ENCODE measurements at places on chromosomes 11 and 22. TPM values are rescaled to one million over a fixed set of nuclear protein-coding genes. Genes with fewer than 3 reads are reported as not detected.

OR4C3 gene
- not detected for total RNA-seq

DNA sequence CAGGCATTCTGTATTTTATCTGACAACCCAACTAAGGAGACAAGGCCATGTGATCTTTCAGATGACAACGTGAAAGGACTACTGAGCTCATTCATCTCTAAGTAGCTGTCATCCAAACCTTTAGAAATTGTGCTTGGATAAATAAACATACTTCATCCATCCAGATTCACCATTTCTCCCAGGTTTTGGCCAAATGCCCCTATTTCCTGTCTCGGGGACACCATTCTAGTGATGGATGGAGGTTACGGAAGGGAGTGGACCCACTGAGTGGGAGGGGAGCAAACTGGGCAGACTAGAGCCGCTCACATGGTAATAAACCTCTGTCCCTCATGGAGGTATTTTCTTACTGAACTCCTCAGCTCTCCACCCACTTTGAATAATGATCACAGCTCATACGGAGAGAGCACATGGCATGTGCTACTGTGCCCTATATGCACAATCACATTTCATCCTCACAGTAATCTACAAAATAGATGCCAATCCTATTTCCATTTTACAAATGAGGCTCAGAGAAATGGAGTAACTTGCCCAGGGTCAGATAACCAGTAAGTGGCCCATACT lies 114.4 kb downstream of the SLC1A2 start:
- no peaks in the 10 kb centered on the region for H3K27me3 ChIP-seq
- no peaks in the 10 kb centered on the region for H3K36me3 ChIP-seq
- peak overlapping the region; percentile 86 for H3K27ac ChIP-seq
- H3K4me1 ChIP-seq, result peaks cover 16% of the 10 kb centered on the region

DNA sequence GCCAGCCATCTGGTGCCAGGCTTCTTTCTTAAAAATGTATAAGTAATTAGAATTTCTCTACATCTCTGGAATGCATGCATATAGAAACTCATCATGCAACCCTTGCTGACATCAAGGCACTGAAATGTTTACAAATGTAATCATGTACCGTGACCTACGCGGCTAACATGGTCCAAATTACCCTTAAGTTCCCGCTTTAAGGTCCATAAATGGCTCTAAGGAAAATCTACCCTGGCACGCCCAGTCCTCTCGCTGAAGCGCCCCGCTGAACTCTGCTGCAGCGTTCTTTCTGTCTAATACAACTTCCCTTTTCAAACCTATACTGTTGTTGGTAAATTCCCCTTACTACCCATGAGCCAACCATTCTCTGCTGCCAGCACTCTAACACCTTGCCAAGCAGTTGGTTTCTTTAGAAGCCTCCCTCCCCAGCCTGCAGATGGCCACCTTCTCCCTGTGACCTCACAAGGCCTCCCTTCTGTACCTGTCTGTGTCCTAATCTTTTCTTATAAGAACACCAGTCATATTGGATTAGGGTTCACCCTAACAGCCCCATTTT lies 13.5 kb upstream of the HMOX1 start:
- H3K27me3 ChIP-seq, result no peaks in the 10 kb centered on the region
- H3K4me1 ChIP-seq, result peaks cover 22% of the 10 kb centered on the region
- H3K36me3 ChIP-seq, result no peaks in the 10 kb centered on the region
- H3K4me3 ChIP-seq, result no peak overlapping the region

DNA sequence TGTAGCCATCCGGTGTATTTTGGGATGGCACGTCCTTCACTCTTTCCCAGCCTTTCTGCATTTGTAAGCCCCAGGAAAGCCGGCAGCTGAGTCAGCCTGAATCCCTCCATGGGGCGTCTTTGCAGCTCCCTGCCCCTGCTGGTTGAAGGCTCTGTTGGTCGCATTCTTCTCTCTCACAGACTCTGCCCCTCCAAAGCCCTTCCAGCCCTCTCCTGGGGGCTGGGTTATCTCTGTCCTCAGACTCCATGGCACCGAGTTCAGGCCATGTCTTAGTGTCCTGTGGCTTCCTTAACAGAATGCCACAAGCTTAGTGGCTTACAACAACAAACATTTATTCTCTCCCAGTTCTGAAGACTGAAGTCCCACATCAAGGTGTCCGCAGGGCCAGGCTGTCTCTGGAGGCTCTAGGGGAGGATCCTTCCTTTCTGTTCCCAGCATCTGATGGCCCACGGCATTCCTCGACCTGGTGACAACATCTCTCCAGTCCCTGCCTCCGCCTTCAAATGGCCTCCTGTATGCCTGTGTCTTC lies 62.2 kb downstream of the BCR start:
- DNase-seq, result no peak
- H3K27me3 ChIP-seq, result no peaks in the 10 kb centered on the region
- no peak overlapping the region for H3K4me3 ChIP-seq
- no peak overlapping the region for H3K27ac ChIP-seq

- H3K36me3 ChIP-seq, result no peaks in the 10 kb centered on the region
- peaks cover 9% of the 10 kb centered on the region for H3K27me3 ChIP-seq
- peaks cover 22% of the 10 kb centered on the region for H3K4me1 ChIP-seq
- H3K27ac ChIP-seq, result peak overlapping the region; percentile 100
- peak overlapping the region; percentile 61 for H3K4me3 ChIP-seq
Observed at GRCh38 chr11:45147891-45148675, 1.6 kb downstream of the PRDM11 start.

DNA sequence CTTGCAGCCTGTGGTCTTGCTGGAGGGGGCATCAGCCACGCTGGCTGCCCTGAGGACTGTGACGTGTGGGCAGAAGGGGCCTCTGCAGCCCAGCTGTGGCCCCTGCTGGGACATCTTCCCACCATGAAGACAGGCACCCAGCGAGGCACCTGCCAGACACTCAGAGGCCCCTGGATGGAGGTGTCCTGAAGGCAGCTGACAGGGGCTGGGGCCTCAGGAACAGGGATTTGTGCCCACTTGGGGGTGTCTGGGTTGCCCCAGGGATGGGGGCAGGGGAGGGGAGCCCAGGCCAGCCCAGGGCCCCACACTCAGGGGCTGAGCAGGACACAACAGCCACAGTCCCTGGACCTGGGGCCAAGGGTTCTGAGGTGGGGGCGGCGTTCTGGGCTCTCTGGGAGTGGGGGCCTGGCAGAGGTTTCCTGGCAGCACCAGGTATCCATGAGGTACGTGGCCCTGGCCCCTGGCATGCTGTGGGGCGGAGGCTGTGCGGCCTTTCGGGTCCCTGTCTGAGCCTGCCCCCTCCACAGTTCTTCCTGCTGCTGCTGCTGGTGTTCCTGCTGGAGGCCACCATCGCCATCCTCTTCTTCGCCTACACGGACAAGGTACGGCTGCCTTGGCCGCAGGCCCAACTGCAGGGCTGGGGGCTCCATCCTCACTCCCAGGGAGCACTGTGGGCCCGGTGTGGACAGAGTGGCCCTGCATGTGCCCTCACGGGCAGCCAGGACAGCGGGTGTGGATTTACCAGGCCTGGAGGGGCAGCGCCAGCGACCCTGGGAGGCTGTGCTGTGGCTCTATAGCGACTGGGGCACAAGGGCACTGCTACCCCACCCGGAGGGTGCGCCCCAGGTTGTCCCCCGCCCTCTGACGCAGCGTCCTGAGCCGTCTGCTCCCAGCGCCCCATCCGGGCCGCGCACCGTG lies 21.5 kb downstream of the TSPAN4 start:
- no peak overlapping the region for H3K27ac ChIP-seq
- H3K36me3 ChIP-seq, result peaks cover 54% of the 10 kb centered on the region

RASGRP2 gene
- total RNA-seq, result 5.3 TPM

DNA sequence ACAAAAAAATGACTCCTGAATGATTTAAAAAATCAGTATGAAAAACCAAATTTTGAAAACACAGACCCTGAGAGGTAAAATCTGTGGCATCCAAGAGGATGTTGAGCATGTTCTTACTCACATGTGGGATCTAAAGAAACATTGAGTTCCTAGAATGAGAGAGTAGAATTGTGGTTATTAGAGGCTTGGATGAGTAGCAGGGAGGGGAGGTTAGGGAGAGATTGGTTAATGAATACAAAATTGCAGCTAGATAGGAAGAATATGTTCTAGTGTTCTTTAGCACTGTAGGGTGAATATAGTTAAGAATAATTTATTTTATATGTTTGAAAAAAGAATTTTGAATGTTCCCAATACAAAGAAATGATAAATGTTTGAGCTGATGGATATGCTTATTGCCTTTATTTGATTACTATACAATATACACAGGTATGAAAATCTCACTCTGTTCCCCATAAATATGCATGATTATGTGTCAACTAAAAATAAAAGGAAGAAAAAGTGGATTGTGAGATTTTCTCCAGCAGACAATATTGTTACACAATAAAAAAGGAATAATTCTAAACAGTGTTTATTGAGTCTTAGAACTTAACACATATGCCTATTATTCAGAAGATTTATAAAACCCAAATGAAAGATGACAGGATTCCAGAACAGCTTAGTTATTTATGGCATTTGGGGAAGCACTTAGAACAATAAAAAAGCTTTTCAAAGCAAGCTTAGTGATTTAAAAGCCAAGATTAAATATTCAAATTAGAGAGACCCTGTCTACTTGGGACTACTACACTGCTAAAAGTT lies 28.7 kb downstream of the MS4A2 start:
- no peak overlapping the region for H3K4me3 ChIP-seq
- H3K27ac ChIP-seq, result no peak overlapping the region

DNA sequence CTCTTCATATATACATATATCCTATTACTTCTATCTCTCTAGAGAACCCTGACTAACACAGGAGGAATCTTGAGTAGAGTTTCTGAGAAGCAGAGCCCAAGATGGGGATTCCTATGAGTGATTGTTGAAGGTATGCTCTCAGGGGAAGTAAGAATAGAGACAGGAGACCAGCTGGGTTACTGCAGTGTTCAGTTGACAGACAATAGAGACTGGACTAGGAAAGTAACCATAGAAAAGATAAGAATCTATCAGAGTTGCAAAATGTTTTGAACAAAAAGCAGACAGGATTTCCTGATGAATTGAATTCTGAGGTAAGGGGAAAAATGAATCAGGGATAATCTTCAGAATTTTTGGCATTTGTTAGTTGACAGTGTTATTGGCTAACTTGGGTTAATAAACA lies 54.4 kb downstream of the SLC17A6 start:
- no peaks in the 10 kb centered on the region for H3K4me1 ChIP-seq
- H3K27ac ChIP-seq, result no peak overlapping the region
- H3K4me3 ChIP-seq, result no peak overlapping the region
- no peaks in the 10 kb centered on the region for H3K36me3 ChIP-seq
- DNase-seq, result no peak

- no peak for DNase-seq
- no peaks in the 10 kb centered on the region for H3K4me1 ChIP-seq
- H3K4me3 ChIP-seq, result no peak overlapping the region
- no peaks in the 10 kb centered on the region for H3K36me3 ChIP-seq
Observed at GRCh38 chr11:115819014-115819413, 314.8 kb upstream of the CADM1 start.

DNA sequence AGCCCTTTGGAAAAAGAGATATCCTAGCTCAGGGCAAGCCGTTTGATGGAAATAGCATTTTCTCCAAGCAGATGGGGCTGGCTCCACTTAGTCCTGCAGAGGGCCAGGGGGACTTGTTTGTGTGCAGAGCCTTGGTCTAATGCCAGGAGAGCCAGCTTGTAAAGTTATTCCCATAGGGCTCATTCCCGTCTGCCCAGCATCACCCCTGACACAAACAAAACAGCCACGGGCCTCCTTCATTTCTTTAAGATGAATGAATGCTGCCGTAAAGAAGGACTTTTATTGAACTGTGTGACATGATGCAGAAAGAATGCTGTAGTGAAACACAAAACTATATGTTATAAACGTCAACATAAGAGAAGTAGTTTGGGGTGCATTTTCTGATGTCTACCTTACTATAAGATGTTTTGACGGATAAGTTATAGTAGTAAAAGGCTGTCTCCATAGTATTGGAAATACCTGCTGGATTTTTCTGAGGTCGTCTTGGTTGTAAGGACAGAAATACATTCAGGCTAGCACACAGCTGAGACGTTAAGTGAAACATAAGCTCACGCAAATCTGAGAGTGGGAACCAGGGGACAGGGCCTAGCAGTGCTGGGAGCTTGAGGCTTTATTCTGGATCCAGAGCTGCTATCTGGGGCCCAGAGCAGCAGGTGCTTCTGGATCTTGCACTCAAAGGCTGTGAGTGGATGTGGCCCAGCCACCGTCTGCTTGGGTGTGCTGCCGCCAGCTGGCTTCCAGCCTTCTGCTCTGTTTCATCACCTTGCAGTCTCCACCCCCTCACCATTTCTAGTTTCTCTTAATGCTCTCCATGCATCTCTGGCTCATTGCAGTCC lies 53.3 kb downstream of the NCAM1 start:
- H3K4me3 ChIP-seq, result no peak overlapping the region
- H3K36me3 ChIP-seq, result no peaks in the 10 kb centered on the region
- H3K4me1 ChIP-seq, result peaks cover 38% of the 10 kb centered on the region
- H3K27ac ChIP-seq, result peak overlapping the region; percentile 67
- no peaks in the 10 kb centered on the region for H3K27me3 ChIP-seq

CHRNA10 gene
- total RNA-seq, result 1.8 TPM

KRTAP5-8 gene
- not detected for total RNA-seq

DNA sequence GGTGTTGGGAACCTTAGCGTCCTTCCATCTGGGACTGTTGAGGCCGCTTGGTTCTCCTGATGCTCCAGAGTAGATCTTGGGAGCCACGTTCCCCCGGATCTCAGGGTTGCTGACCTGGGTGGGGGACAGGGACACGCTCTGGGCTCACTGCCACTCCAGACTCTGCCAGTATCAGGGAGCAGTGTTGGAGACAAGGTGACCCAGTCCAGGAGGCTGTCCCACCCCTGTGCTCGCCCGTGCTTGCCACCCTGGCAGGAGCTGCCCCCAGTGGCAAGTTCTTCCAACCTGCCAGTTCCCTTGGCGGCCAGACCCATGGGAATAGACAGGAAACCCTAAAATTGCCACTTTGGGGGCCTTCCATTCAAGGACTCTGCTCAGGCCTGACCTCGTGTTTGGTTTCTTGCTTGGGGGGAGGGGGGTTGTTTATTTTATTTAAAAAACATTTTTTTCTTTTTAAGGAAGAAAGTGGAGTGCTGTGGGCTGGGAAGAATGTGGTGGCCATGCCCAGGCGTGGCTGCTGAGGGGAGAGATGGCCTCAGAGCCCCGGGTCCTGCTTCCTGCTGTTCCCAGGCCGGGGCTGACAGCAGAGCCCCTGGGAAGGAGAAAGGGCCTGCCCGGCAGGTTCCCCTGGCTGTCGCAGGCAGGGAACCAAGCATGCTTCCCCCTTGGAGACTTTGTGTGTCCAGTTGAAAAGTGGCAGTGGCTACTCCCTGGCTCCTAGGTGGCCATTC lies 7.2 kb downstream of the GRK2 start:
- no peaks in the 10 kb centered on the region for H3K27me3 ChIP-seq
- H3K27ac ChIP-seq, result peak overlapping the region; percentile 93
- DNase-seq, result peak; percentile 60
- no peak overlapping the region for H3K4me3 ChIP-seq

PPM1F gene
- 285 TPM for total RNA-seq

- no peaks in the 10 kb centered on the region for H3K27me3 ChIP-seq
- H3K4me1 ChIP-seq, result peaks cover 2% of the 10 kb centered on the region
- H3K4me3 ChIP-seq, result no peak overlapping the region
- DNase-seq, result no peak
Observed at GRCh38 chr22:29587938-29588699, 7.2 kb upstream of the NIPSNAP1 start.

Measured in stomach (tissue), 19 donors.